ENCODE measurements at places on chromosomes 11 and 22.

GRCh38 chr11:25910086-25910485, 421.8 kb upstream of the ANO3 start:
- no peak for DNase-seq

DNA sequence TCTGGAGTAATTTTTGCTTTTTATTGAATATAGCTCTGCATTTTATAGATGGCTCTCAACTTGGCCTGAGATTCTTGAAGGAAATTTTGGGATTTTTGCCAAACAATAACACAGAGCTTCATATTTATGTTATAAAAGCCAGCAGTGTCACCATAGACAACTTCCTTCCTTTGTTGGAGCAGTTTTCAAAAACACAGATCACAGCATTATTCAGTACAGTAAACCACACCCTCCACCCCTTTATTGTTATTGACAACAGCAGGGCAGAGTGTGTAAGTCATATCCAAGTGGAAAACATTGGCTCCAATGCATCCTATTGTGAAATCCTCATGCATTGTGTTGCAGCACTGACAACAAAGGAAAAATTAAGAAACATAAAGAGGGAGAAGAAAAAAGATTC, 62.6 kb upstream of the PRSS23 start:
- no peak for DNase-seq

DNA sequence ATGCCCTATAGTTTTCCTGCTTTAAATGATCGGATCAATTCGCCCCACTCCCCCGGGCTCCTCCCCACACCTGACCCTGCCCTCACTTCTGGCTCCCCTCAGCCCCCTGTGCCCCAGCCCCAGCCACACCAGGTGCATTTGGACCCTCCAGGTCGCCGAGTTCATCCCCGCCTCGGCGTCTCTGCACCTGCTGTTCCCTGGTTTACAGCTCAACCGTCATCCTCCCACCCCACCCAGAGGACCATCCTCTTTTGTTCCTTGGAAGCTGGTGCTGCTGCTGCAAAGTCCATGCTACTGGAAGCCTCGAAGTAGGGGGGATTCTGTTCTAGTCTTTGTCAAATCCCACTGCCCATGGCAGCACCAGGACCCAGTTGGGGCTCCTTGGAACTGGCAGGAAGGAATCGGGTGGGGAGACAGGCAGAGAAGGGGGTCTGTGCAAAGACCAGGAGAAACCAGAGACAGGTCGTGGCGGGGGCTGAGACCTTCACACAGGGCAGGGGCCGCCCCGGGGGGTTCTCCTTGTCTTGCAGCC, 4.5 kb upstream of the MUC5B start:
- DNase-seq: no peak

DNA sequence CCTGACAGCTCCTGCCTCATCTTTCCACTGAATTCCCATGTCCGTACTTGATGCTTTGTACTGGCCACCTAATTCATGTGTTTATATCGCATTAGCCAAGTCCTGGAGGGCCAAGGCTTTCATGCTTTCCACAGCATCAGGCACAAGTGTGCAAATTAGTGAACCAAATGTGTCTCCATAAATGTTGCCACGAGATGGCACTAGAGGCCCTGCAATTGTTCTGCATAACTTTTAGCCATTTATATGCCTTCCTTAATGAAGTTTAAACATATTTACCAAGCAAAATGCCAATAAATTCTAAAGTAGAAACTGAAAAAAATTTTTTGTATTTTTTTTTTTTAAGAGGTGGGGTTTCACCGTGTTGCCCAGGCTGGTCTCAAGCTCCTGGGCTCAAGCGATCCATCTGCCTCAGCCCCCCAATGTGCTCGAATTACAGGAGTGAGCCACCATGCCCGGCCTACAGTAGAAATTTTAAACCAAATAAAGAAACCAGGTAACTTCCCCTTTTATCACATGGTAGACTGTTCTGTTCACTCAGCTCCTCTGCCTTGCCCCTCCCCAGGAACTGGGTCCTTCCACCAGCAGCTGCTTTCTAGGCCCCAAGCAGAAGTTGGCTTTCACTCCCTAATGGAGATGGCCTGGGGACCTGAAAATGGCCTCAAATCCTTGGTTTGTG, 20.8 kb upstream of the IL18BP start:
- DNase-seq: no peak

DNA sequence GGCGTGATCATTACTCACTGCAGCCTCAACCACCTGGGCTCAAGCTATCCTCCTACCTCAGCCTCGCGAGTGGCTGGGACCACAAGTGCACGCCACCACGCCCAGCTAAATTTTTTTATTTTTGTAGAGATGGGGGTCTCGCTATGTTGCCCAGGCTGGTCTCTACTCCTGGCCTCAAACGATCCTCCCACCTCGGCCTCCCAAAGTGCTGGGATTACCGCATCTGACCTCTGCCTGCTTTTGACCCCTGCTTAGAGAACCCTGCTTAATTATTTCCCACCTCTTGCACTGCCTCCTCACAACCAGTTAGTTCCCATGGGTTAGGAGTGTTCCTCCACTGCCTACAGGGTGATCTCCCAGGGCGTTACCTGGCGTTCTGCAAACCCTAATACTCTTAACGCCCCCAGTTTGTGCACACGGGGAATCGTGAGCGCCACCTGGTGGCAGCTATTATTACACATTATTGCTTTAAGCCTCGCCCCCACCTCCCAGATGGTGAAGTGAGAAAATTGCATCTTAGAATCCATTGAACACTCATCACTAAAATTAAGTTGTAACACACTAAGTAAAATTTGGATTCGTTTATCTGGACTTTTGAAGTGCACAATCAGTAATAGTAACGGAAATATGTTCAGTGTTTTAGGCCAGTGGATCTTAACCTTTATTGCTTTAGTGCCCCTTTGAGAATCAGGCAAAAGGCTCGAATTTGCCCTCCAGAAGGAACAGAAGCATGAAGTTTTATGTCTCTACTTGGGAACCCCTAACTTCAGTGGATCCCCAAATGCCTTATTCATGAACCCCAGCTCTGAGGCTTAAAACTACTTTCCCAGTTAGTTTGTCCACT, 61.4 kb upstream of the ASPHD2 start:
- no peak for DNase-seq

DNA sequence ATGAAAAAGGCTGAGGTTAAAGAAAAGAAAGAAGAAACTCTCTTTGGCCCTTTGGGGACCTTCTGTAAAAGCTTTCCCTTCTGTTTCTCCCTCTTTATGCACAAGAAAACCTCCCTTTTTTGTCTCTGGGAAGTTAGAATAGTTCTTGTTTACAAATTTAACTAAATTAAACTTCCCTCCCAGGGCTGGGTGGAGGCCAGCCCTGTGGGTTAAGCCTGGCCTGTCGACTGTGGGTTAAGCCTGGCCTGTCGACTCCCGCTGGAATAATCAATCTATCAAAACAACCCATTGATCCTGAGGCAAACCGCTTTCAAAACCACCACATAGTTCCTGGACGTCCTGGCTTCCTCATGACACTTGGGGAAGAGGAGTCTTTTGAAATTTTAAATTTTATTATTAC, 1.2 kb upstream of the DRG1 start:
- DNase-seq: no peak

- DNase-seq: no peak
These were observed 10.1 kb downstream of the TXN2 start for GRCh38 chr22:36471341-36471821.

DNA sequence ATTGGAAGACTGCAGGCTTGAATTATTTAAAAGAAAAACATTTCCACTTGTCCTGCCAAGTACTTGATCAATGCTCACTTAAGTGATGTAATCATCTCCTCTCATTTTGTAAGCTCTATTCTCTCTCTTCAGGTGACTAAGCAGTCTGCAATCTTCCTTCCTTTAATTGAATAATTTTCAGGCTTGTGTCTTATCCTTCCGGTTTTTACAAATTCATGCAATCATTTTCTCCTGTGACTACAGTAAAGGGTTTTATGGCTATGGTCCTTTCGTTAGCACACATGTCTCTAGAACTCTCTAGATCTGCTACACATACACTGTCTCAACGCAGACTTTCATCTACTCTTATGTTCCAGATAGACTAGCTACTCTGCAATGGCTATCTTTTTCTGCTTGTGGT, 12.6 kb upstream of the UPB1 start:
- no peak for DNase-seq

DNA sequence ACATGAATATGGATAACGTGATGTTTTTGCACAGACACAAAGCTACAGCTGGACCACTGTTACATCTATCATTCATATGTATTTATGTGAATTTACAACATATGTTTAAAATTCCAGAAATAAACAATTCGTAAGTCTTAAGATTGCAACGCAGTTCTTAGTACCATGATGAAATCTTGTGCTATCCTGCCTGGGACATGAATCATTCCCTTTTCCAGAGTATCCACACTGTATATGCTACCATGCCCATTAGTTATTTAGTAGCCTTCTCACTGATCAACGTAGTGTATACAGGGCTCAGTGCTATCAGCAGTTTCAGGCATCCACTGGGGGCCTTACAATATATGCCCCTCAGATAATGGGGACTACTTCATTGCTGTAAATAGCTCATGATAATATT, 4.3 kb downstream of the ATL3 start:
- DNase-seq: no peak

DNA sequence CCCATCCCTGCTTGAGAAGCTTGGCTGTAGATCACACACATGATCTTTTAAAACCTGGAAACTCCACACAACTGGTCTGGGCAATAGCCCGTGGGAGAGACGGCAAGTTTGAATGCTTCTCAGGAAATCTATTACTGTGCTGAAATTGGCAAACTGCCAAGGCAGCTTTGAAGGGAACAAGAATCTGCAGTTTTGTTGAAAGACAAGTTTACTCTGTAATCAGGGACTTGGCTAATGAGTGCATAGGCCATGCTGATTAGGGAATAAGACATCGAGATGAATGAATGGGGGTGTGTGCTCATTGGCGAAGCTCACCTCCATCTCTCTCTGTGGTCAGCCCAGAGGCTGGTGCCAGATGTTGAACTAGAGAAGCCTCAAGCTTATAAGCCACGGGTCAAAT, 218.8 kb downstream of the HIPK3 start:
- no peak for DNase-seq

DNA sequence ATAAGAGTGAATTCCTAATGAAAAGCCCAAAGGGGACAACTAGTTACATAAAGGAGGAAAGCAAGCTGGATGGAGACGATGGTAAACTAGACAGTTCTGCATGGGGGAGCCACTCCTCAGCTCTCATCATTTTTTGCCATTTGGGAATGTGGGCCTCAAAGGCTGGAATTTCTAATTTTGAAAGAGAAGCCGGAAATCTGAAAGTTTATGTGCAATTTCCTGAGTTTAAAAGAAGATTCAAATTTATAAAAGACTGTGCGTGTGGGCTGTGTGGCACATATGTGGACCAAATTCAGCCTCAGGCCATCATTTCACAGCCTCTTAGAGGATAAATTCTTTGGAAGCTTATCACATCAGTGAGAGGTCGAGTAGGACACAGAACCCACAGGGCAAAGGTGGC, 18.3 kb upstream of the CRY2 start:
- no peak for DNase-seq

GRCh38 chr11:104582431-104582830, 315.8 kb downstream of the CASP12 start:
- DNase-seq: no peak

- no peak for DNase-seq
These were observed 79.9 kb downstream of the MIAT start for GRCh38 chr22:26737262-26737661.

DNA sequence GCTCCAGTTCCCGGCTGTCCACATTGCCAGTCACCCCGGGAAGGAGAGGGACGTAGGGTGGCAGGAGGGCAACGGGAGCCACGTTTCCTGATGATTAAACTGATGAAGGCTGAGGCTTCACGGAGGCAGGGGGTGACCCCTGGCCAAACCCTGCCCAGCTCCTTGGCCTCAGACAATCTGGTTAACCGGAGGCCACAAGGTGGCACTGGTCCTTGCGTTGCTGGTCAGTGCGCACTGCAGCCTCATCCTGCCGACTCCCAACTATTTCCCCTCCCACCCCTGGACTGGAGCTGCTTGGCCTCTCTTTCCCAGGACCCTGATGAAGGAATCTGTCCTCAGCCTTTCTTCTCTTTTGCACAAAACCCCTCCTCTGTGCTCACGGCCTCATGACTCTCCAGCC, 75.3 kb downstream of the PDE2A start:
- no peak for DNase-seq

DNA sequence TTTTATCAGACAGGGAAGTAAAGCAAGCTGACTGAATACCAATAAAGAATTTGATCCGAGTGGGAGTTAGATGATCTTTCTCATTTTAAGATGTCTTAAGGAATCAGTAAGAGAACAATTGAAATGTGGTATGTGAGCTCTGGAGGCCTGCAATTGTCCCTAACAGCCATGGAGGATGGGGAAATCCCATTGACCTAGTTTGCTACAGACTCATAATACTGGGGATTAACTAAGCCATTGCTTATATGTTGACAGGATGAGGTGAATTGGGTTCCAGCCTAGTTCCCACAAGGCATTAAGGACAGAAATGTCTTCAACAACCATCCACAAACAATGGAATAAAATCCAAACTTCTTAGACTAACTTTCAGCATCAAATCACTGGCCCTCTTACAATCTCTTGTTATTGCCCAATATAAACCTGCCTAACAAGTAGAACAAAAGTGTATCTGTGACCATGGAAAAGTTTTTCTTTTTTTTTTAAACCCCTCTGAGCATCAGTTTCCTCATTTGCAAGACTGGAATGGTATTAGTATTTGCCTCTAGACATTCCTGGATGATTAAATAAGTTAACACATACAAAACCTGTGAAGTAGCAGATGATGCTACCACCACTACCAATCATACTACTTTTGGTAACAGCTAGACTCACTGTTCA, 773.2 kb downstream of the DLG2 start:
- no peak for DNase-seq

DNA sequence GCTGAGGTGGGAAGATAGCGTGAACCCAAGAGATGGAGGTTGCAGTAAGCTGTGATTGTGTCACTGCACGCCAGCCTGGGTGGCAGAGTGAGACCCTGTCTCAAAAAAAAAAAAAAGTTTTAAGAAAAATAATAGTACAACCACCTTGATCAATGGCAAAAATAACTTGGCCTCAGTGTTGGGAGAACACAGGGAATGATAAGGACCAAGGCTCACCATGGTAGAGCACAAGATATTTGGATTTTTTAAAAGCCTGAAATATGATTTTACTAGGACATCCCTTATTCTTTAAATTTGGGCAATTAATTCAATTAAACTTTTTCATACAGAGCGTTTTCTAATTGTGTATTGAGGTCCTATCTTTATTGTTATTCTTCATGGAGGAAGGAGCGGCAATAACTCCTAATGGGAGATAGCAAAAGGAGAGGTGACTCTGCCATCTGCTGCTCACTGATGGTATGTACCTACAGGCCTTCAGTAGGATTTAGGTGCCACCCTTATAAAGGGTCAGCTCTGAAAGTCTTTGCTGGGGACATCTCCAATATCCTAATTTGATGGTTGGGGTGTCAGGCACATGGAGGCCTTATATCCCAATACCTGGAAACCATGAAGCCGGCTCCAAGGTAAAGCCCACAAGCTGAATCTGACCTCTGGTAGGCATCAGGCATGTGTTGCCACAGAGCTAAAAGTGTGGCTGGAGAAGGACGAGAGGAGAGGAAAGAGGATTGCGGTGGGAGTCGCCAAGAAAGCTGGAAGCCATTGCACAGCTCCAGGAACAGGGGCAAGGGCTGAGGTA, 21.9 kb upstream of the POLD3 start:
- DNase-seq: no peak

GRCh38 chr11:64268025-64268892, 16.2 kb downstream of the BAD start:
- no peak for DNase-seq

Data from activated gamma-delta T cell (primary cell).